ENCODE measurements at places on chromosomes 3 and 15.
A peak's percentile ranks its signal among the peaks of the same experiment; 100 is the strongest.

GRCh38 chr3:72274493-72275330, 489.8 kb upstream of the PROK2 start:
- DNase-seq = no peak

- DNase-seq = no peak
Measured at GRCh38 chr3:35602395-35602936, 36.9 kb upstream of the ARPP21 start.

- DNase-seq = no peak
Measured at GRCh38 chr15:27028858-27029477, 58.0 kb downstream of the GABRG3 start.

- DNase-seq = peak; percentile 30
Measured at GRCh38 chr3:72887705-72888545, at the start of gene GXYLT2. TSS of gene GXYLT2 (plus strand) at chr3:72888046. CDS start at chr3:72888234, 188 bp downstream.

DNA sequence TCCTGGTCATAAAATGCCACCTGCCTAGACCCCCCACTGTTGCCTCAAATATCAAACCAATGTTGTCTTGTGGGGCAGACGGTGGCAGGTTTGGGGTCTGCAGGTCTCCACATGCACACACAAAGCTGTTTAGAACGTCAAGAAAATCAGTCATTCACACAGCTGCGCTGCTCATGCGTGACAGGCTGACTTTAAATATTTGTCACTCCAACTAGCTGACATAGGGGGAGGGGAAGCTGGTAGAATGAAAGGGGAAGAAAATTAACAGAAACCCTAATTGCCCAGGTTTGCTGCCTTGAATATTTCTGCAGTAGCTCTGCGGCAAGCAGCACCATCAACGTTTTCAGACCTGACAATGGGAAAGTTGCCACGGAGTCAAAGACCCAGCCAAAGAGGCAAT, 201.8 kb downstream of the ABHD5 start:
- peak; percentile 33 for DNase-seq

DNA sequence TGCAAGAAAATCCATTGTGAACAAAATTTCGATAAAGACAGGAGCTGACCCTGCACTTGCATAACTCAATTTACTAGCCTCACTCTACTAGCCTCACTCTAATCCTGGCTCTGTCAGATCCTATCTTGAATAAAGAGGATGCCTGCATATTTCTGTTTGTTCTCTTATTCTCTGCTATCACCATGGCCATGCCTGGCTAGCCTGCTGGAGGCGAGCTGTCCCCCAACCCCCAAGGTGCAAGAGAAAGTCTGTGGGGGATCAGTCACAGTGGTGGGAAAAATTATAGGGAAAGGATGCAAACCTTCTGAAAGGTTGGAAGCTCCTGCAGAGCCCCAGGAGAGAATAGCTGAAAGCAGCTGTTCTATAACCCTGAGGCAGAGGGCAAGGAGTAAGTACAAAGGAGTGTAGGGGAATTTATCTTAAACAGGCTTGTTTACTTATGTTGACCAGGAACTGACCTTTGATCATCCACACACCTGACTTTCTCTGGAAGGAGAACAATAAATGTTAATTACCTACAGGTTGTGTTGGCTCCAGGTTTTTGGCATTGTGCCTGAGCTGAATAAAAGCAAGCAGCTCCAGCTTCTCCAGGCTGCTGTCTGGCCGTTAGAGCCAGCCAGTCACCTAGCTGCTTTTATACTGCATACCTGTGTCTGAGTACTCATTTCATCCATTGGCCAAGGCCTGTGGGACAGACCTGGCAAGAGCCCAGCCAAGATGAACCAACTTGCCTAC, 137.7 kb upstream of the RASGRP1 start:
- DNase-seq = peak; percentile 86

- peak; percentile 61 for DNase-seq
Measured at GRCh38 chr15:99399618-99400017, 148.3 kb downstream of the LRRC28 start.

DNA sequence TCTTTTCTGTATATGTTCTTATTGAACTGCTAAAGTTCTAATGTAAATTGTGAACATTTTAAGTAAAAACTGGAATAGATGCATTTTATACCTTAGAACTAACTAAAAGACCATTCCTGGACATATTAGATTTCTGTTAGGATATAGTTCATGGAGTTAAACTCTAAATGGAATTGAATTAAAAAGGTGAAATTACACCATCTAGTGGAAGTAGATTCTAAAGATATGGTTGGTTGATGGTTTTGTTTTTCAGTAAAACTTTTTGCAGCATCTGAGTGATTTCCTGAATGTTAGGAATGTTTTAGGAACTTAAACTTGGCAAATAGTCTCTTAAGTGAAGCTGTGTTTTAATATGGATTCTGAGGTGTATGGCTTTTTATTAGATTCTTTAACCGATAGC, 96.8 kb downstream of the SLMAP start:
- peak; percentile 64 for DNase-seq

DNA sequence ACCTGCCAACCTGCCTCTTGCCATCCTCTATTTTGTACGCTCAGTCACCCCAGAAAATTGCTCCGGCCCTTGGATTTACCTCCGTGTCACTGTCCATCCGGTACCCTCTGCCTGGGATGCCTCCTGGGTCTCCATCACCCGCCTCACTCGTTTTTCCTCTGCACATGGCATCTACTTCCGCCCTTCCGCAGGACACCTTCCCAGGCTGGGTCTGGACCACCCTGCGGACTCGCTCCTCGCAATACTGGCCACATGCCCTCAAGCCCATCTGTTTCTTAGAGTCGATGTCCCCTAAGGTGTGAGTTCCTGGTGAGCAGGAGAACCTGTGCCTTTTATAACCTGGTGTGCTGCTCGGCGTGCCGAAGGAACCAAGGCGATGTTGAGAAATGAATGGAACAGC, 58.5 kb downstream of the APBA2 start:
- DNase-seq = no peak

GRCh38 chr3:35183927-35184675, 455.2 kb upstream of the ARPP21 start:
- DNase-seq = peak; percentile 70

DNA sequence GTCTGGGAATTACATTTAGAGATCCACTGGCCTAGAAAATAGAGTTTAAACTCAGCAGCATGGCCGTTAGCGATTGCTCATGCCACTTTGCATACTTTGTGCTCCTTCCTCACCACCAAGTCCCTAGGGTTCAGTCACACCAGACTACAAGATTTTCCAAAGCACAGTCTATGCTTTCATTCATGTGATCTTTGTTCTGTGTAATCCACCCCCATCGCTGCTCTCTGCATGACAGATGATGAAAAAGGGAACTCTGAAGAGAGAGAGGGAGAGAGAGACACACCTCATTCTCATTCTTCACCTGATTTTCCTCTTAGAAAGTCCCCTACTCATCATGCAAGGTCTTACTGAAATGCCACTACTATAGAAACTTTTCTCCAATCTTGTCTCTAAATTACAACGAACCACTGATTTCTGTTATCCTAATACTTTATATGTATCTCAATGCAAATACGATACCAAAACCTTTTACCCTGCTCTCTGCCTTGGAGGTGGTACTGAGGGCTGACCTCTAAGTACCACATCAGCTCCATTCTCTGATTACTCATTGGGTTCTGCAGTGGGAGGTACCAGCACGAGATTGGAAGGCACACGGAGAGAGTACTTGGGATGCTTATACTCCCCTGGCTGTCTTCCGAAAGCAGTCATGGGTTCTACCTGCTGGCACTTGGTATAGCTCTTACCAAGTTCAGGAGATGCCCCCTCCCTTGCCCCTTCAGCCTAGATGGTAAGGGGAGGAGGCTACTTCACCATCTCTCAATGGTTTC, 1.1 kb upstream of the PARP15 start:
- DNase-seq = peak; percentile 18

GRCh38 chr3:184328516-184328915, 8.9 kb upstream of the FAM131A start:
- DNase-seq = no peak

DNA sequence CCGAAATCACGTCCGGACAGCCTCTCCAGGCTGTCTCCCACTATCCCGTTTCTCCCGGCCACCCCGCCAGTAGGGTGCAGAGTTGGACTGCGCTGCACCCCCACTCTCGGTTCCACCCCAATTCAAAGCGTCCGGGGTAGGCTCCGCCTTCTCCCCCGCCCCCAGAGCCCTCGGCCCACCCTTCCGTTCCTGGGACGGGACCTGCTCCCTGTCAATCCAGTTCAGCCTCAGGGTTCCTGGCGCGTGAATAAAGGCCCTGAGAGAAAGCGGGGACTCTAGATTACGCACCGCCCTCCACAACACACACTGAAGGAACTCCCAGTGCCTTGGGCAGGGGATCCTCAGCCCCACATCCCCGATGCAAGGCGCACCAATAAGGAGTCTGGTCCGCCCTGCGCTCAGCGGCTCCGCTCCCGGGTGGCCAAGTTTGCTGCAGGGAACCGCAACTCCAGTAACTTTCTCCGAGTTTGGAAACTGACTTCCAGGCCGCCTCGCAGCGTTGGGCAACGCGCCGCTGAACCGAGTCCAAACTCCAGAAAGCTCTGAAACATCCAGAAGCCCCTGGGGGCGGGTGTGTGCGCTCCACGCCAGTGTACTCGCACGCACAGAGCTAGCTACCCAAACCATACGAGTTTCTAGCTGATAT, 1.9 kb downstream of the ADAMTS9 start:
- DNase-seq = peak; percentile 88

DNA sequence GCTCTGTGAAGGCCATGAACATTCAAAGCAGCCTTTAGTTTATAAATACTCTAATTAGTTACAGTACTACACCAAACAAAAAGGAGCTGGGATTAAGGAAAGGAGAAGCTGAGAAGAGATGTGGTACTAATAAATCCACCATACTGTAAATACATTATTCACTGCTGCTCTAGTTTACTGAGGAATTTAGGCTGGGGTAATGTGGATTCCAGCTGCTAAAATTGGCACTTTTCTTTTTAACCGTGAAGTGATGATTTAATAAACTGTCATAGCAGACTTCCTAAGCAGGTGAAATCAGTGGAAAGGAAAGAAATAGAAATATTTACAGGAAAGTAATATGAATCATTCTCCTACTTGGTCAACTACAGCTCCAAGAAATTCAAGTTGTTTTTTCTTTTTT, 88.7 kb downstream of the TFG start:
- no peak for DNase-seq

- DNase-seq = no peak
Measured at GRCh38 chr15:63212050-63213004, 22.9 kb downstream of the RAB8B start.

DNA sequence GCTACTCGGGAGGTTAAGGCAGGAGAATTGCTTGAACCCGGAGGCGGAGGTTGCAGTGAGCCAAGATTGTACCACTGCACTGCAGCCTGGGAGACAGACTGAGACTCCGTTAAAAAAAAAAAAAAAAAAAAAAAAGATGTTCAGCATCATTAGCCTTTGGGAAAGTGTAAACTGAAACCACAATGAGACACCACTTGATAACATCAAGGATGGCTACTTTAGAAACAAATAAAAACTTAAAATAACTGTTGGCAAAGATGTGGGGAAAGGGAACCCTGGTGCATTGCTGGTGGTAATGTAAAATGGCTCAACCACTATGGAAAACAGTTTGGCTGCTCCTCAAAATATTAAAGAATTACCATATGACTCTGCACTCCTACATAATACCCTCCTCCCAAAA, 1.9 kb downstream of the LEO1 start:
- DNase-seq = peak; percentile 27

DNA sequence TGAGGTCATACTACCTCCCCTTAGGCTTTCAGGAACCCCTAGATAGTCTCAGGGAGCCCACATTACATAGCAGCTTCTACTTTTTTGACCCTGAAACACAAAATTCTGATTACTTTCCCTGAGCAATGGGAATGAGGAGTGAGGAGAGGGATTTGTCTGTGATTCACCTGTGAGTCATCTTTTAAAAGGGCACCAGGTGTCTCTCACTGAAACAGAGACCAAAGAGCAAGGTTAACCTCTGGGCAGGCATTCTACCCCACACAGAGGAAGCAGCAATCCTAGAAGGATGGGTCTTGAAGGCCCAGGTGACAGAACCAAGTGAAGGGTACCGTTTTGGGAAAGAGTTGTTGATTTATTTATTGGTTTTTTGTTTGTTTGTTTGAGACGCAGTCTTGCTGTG, 31.1 kb upstream of the UBE2E2 start:
- DNase-seq = peak; percentile 29

GRCh38 chr15:59384507-59384906, 11.8 kb upstream of the MYO1E start:
- DNase-seq = no peak

- DNase-seq = peak; percentile 22
Measured at GRCh38 chr3:125072301-125072700, 16.5 kb upstream of the HEG1 start.

- no peak for DNase-seq
Measured at GRCh38 chr3:5201536-5201935, 14.0 kb downstream of the EDEM1 start.

DNA sequence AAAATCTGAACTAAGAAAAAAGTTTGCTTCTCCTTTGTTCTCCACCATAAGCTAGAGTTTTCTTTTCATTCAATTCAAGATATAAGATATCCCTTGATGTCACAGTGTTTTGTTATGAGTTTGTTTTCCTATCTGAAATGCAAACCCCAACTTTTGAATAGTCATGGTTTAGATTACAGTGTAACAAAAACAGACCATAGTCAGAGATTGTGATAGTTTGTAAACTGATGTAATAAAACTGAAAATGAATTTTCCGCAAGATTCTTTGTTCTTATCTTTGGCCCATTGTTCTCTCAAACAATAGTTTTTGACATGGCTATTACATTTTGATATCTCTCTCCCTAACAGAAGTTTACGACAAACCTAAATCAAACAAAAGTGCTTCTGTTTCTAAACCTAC, 121.7 kb upstream of the GADL1 start:
- DNase-seq = no peak

DNA sequence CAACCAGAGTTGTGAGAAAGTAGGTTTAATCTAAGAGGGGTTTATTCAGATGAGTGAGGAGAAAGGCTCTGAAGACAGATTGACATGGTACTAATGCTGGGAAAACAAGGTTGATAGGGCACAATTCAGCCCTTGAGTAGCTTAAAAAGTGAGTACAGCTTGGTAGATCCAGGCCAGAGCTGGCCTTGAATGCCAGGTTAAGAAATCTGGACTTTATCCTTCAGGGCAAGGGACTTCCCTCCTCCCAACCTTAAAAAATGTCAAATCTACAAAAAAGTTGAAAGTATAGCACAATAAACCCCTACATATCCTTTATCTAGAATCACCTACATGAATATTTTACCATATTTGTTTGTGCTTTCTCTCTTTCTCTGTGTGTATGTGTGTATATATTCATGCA, 7.9 kb downstream of the TM4SF18 start:
- no peak for DNase-seq

DNA sequence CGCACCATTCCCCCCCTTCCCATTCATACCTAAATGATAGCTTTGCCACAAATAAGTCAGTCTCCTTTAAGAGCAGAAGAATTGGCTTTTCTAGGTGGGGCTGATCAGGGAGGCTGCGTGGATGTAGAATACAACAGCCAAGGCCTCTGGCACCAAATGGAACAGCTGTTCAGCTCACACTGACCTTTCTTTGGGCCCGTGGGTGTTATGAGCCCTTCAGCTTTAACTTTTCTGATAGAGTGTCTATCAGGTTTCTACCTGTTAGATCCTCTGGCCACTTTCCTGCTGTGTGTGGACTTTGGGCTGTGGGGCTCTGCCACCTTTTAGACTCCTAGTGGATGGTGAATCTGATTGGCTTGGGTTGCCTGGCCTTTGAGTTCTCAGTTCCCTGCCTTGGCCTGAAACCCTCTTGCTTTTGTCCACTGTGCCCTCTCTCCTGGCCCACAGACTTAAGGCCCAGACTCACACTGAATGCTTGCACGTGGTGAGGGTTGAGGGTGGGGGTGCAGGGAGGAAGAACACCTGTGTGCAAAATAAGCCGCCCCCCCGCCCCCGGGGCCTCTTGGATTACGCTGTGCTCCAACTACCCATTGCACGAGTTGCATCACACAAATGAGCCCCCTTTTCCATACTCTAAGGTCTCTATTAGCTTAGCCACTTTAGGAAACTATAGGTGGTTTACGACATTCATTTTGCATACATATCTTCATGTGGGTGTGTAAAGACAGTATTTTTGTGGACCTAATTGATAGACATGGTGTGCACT, 1.3 kb upstream of the RFX7 start:
- no peak for DNase-seq

Data from renal cortical epithelial cell (primary cell).